ENCODE measurements at places on chromosomes 3 and 15.

- DNase-seq, result no peak
These were observed 19.6 kb upstream of the CHMP2B start for GRCh38 chr3:87207460-87207859.

GRCh38 chr3:100256731-100257151, 4.1 kb upstream of the TBC1D23 start:
- no peak for DNase-seq

DNA sequence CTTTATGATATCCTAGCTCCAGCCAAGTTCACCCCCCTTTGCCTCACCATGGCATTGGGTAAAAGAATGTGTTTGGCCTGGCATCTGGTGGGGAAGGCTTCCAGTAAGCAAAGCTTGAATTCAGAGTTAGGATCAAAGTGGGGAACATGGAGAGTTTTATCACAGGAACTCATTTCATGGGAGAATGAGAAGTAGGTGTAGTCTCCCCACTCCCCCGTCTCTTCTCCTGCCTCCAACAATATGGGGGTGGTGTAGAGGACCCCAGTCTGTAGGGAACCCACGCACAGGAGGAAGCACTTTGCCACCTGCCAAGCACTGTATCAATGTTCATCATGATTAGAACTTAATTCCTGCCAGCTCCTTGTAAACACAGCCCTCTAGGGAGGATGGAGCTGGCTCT, 200.5 kb downstream of the UACA start:
- DNase-seq, result no peak

- DNase-seq, result peak; percentile 11
These were observed 34.3 kb downstream of the PRR23E start for GRCh38 chr3:127226946-127227842.

- no peak for DNase-seq
These were observed 57.0 kb upstream of the ZNF148 start for GRCh38 chr3:125431912-125432790.

- no peak for DNase-seq
These were observed 136.1 kb upstream of the UBE2E1 start for GRCh38 chr3:23669541-23670255.
